ENCODE measurements at places on chromosomes 2 and 18.

- no peak for DNase-seq
These were observed 483.6 kb downstream of the EPHA4 start for GRCh38 chr2:221088506-221088905.

DNA sequence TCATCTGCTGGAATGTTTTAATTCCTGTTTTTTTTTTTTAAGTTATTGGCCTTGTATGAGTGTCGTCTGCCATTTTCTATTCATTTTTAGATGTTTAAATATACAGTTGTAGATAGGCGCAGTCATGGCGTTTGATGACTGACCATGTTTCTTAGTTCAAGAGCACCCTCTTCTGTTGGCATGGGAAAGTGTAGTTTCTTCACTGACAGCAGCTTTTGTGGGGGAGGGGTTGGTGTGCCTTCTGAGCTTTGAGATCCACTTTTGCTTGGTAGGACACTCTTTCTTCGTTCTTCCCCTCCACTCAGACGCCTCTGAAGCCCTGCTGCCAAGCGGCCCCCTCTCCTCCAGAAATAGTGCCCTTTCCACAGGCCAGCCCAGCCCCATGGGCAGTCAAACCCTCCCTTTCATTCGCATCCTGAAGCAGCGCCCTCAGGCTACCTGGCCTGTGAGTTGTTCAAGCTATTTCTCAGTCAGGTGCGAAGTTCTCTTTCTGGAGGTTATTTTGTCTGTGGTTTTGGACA lies 492.0 kb downstream of the TNS1 start:
- DNase-seq: peak; percentile 15

GRCh38 chr2:190649798-190650390 lies 1.0 kb downstream of the NAB1 start:
- DNase-seq: no peak

- DNase-seq: no peak
These were observed 47.3 kb upstream of the TMEM200C start for GRCh38 chr18:5942591-5942990.

DNA sequence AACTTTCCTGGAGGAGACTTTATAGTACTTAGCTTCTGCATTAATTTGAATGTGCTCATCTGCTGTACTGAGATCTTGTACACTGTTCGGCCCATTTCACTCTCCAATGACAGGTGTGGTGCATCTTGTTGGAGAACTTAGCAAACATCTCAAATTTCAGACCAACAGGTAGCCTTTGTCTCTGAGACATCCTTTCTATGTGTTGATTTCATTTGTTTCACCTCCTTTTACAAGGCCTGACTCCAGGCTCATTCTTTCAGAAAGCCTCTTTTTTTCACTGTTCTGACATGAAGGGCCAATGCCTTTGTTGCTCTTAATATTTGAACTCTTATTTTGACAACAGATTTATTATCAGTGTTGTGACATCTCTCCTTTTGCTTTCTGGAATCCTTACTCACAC lies 271.8 kb upstream of the FANCL start:
- DNase-seq: no peak

GRCh38 chr18:61827591-61827990 lies 65.2 kb downstream of the RNF152 start:
- DNase-seq: no peak

DNA sequence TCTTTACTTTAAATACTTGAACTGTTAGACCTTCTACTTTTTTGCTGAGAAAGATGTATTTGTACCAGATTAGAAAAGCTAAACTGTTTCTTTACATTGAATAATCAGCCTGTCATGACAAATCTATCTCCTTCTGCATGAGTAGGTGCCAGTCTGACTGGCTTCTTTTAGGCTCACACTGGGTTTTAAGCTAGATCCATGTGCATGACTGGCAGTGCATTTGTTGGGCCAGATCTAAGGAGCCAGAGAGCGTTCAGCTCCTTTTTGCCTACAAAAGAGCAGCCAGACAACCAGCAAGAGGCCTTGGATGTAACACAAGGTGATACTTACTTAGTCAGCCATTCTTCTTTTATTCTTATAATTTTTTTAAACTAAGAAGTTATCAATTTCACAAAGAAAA lies 82.0 kb upstream of the OTX1 start:
- DNase-seq: no peak

DNA sequence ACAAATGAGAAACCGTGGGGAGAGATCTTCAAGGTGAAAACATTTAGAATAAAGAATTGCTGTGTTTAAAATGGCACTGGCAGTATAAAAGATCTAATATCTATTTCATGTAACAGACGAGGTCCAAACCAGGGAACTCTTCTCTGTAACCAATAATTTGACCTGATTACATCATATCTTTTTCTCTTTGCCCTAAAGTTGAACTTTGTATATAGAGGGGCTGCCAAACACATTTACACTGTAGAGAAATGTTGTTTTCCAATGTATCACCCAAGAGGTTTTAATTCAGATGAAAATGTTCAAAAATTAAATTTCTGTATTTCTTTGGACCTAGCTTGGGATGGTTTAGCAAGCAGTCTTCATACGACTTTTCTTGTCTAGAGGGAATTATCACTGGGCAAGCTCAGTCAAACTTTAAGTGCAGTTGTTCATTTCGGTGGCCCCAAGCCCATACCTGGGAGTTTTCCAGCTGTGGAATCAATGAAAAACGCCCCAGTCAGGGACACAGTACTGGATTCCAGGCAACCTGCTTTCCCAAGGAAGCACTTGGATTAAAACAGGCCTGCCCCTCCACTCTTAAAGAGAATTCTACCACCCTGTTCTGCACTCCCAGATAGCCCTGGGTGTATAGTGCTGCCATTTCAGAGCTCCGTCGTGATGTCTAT lies 208.5 kb upstream of the FN1 start:
- DNase-seq: no peak

DNA sequence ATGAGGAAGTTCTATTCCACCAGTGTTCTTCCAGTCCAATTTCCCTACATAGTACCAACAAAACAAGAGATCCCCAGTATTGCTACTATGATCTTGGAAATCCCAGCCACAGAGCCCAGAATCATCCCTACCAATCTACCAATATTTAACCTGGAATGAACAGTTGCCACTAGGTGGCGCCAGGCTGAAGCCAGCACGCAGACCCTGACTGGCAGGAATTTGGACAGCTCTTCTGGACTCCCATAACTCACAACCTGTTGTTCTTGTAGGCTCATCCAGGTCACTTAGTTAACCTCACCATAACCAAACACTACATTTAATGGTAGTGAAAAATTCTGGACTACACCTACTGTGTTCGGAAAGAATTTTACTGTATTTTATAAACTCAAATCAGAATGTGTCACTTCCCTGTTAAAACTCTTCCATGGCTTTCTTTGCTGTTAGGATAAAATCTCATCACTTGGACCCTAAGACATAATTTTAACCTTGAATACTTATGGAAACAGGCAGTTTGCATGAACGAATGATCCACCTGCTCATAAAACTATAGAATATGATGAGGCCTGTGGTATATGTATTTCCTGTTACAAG lies 59.8 kb upstream of the SLC38A11 start:
- DNase-seq: peak; percentile 51

DNA sequence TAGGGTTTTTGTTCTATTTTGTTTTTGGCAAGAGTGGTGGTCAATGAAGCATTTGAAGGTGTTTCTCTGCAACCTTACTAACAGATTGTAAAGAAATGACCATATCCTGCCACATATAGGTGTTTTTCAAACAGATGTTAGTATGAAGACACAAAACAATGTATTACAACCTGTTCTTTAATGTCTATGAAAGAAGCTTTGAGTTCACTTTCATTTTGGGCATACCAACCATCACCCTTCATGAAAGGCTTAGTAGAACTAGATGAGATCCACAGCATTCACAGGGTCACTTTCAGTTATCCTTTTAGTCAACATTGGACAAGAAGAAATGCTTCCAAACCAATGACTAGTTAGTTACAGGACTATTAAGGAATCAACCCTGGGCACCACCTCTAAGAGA lies 95.1 kb downstream of the EHBP1 start:
- DNase-seq: no peak

DNA sequence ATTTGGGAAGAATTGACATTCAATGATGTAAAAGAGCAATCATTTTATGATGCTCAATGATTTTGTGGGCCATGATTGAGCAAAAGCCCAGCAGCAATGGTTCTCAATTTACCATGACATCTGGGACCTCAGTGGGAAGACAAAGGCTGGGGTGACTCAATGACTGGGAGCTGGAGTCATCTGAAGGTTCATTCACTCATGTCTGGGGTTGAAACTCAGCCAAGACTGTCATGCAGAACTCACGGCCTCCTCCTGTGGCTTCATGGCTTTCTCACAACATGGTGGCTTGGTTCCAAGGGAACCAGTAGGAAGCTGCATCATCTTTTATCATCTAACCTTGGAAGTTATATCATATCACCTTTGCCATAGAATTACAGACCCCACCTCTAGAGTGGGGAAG lies 45.1 kb upstream of the CD226 start:
- DNase-seq: no peak

GRCh38 chr18:9771261-9771976 lies 63.3 kb downstream of the RAB31 start:
- peak; percentile 56 for DNase-seq

DNA sequence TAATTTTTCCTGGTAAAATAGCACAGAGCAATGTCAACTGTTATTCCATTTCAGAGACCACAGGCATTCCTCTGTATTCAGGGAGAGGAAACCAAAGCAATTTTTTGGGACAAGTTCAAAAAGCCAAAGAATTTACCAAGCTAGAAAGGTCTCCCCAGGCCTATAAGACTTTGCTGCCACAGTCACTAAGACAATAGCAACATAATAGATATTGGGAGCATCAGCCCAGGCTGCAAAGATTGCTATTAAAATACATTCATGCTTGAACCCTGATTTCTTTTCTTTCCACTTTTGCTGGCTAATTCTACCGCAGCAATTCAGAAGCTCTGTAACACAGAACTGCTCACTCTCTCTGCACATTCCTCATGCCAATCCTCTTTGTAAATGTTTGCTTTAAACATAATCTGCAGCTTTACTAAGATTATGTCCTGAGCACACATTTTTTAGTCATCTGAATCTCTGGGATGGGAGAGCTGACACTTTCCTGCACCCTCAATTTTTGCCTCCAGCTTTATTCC lies 76.3 kb downstream of the CLHC1 start:
- no peak for DNase-seq

DNA sequence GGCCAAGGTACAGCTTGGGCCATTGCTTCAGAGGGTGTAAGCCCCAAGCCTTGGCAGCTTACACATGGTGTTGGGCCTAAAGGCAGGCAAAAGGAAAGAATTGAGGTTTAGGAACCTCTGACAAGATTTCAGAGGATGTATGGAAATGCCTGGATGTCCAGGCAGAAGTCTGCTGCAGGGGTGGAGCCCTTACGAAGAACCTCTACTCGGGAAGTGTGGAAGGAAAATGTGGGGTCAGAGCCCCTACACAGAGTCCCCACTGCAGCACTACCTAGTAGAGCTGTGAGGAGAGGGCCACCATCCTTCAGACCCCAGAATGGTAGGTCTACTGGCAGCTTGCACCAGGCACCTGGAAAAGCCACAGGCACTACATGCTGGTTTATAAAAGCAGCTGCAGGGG lies 124.2 kb downstream of the RPIA start:
- no peak for DNase-seq

DNA sequence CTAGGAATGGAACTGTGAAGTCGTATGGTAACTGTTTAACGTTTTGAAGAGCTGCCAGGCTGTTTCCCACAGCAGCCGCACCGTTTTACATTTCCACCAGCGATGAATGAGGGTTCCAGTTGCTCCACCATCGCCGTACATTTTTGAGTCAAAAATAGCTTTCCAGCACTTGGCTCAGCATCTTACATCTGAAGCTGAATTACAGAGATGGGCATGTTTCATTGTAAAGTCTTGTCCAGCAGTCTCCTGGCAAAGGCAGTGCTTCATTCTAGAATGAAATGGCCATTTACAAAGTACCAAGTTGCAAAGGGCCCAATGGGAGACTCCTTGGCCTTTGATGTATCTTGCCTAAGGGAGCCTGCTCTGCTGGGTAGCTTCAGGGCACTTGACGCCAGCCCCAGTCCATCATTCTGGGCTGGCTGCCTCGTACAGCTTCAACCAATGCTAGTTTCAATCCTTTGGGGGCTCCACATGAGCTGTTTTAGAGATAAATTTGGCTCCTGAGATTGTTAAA lies 45.1 kb downstream of the ATIC start:
- DNase-seq: no peak

GRCh38 chr2:27606611-27607010 lies 22.2 kb downstream of the CCDC121 start:
- DNase-seq: no peak

- no peak for DNase-seq
These were observed 21.1 kb upstream of the RPL31 start for GRCh38 chr2:100981011-100981410.

GRCh38 chr18:5500158-5500939 lies 43.4 kb downstream of the EPB41L3 start:
- no peak for DNase-seq

- DNase-seq: no peak
These were observed 38.1 kb upstream of the LBH start for GRCh38 chr2:30193104-30193681.

DNA sequence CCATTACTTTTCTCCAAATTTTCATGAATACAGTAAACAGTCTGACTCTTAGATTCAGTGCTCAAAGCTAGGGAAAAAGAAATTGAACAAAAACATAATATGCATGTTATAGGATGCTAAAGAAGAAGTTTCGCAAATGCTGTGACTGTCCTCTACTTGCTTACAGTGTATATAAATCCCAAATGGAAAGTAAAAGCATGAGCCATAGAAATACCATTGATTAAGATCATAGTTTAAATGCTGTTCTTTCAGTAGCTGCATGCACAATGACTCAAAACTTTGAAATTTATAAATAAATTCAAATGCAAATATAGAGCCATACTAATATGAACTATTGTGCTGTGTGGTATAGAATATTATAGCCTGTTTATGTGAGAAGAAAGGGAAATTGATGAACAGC lies 1113.9 kb upstream of the ACVR2A start:
- DNase-seq: no peak

DNA sequence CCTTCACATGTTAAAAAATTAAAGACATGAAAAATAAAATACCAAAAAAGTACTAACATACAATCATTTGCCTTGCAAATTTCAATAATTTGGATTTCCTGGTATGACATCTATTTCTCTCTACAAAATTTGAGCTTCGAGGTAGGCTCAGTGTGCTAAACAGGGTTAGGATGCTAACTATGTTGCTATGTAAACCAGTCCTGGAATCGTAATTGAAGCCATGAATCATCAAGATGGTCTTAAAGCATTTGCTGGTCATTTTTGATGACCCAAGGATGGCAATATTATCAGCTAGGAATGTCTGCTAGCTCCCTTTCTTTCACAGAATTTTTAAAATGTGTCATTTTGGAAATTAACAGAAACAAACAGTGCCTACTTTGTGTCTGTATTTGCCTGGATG lies 107.9 kb upstream of the TTC39C start:
- no peak for DNase-seq

All from stimulated activated CD4-positive, alpha-beta T cell treated with anti-CD3 and anti-CD28 coated beads, Interleukin-4, amount 100 ng/mL, for 1 hour (primary cell).